ENCODE measurements at places on chromosomes 2 and 18.

DNA sequence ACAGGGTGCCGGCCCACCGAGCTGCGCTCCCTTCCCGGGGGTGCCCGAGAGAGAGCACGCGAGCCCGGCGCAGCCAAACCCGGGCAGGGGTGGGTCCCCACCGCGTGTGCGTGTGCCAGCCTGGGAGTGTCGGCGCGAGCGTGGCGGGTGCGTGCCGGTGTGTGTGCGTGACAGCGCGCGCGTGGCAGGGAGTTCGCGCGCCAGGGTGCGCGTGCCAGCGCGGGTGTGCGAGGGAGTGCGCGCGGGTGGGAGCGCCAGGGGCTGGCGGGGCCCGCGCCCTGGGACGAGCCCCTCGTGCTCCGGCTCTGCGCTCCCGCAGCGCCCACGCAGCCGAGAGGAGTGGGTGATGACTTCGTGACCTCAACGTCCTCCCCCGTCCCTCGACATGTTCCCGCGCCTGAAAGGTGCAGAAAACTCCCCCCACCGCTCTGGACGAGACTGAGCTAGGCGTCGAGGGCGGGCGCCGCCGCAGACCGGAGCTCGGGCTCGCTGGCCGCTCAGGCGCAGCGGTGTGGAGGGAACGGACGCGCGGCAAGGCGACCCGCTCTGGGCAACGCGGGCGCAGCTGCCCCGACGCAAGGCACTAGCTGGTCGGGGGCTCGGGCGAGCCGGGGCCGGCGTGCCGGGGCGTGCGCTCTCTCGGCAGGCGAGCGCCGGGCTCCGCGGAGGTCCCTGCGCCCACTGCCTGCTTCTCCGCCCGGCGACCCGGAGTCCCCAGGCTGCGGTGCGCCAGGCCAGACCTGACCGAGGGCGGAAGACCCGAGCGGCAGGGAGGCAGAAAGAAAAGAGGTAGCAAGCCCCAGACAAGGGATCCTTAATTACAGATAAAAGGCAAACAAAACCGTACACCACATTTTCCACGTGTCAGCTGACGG is 582.8 kb downstream of the ZEB2 start:
- DNase-seq, result peak; percentile 63

DNA sequence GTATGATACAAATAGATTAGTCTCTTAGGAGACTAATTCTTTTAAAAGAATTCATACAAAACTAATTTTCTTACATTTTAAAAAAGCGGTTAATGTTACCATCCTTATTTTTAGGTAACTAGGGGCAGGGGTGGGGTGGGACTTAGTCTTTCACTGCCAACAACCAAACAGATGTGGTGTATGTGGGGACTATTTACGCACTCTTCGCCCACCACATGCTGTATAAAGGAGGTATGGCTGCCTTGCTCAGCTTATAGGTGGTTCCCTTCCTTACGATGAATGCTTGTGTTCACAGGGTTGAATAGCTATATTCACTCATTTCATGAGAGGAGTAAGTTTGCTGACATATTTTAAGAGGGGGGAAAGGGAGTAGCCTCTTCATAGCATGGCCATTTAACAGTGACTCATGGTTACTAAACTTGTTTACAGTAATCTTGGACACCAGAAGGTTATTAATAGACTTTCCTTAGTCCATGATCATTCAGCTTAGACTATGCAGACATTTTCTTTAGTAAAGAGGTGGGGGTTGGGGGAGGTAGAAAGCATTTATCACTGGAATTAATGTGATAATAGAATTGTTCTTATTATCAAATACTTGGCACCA is 61.8 kb downstream of the CAB39 start:
- peak; percentile 95 for DNase-seq

DNA sequence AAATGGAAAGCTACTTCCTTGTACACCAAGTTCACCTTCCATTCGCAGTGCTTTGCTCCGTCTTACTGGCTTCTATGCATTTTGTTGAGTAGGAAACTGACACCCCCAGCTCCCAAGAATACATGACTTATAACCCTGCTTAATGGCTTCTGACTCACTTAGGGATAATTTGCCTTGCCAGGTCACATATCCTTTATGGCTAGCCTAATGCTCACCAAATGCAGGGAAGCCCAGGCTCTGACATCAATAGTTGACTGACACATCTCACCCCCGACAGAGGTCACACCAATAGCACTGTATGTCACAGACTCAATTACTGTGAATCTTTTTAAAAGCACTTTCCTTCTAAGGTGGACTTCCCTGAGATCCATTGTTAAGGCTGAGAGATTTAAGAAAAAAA is 147.2 kb downstream of the DTNA start:
- DNase-seq, result no peak

DNA sequence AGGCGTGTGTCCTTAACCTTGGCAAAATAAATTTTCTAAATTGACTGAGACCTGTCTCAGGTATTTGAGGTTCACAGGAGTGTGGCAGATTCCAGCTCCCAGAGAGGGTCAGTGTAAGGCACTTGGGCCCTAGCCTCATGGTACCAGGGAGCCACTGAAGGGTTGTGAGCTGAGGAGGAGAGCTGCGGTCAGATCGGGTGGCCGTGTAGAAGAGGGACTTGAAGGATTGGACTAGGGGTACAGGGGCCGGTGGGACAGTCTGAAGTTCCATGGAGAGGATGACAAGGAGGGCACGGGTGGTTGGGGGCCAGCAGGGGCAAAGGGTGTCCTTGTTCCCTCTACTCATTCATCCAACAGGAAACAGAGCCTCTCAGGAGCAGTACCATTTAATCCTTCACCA is 327.0 kb upstream of the HS6ST1 start:
- DNase-seq, result no peak

- DNase-seq, result no peak
Observed at GRCh38 chr2:43302961-43303494, 76.6 kb upstream of the ZFP36L2 start.

- DNase-seq, result no peak
Observed at GRCh38 chr2:68855550-68855949, 15.6 kb downstream of the BMP10 start.

- peak; percentile 36 for DNase-seq
Observed at GRCh38 chr2:86703704-86704361, 16.3 kb upstream of the RMND5A start.

DNA sequence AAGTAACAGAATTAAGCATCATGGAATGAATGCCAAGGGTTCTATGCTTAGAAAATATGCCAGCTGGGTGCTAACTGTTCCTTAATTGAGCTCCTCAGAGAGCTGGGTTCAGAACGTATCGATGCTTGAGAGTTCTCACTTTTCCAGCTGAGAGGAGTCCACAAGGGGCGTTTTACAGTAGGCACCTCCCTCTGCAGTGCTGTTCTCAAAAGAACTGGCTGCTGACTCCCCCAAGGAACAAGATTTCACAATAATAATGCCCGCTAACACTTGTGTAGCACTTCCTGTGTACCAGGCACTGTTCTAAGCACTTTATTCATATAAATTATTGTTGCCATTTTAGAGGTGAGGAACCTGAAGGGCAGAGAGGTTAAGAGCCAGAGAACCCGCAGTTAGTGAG is 18.1 kb upstream of the TMEM237 start:
- DNase-seq, result no peak

DNA sequence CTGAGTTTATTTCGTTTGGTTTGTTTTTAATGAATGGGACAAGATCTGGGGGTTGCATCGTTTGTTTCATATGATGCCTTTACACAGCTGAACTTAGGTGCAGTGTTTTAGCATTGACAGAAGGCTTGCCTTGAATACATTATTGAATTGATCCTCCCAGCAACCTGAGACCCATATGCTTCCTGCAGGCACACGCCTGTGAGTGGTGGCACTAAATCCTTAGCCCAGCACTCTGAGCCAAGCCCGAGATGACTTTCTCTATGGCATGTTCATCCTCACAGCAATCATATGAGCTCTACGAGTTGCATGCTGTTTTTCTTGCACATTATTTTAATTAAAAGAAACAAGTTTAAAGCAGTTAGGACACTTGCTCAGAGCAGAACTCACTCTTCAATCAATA is 47.8 kb upstream of the AGAP1 start:
- no peak for DNase-seq

DNA sequence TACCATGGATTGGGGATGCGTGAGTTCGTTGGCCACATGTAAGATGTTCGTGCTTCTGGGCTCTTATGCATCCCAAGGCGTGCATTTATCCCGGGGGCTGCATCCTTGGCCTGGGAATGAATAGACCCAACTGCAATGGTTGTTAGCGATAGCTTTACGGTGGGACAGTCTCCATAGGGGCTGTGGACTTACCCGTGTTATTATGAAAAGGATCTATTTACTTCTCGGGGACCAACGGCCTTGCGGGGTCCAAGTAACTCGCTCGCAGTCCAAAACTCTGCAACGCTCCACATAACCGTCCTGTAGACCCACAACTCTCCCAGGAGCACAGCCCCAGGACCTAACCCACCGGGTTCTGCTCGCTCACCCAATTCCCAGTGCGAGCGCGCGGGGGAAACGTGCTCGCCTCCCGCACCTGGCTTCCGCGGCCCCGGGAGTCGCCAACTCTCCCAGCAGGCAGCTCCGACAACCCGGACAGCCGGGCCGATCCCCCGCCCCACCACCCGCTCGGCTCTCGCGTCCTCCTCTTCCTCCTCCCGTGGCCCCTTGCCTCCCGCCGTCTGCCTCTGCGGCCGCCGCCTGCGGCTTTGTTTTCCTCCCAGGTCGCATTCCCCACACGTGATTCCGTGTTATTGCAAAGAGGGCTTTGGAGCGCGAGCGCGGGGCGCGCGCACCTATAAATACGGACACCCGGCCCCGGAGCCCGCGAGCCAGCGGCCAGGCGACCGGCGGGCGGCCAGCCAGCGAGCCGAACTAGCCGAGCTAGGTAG is at the start of gene CABLES1:
CABLES1 (plus strand) TSS at position 706 of the 770 bp plus-strand sequence. CDS start 278 bp downstream, outside the sequence.
- peak; percentile 50 for DNase-seq

- no peak for DNase-seq
Observed at GRCh38 chr2:218746470-218746795, 35.5 kb upstream of the CYP27A1 start.

- DNase-seq, result no peak
Observed at GRCh38 chr2:176076796-176077195, 7.0 kb downstream of the EVX2 start.

GRCh38 chr2:61460163-61460562 is 10.7 kb downstream of the USP34 start:
- peak; percentile 75 for DNase-seq

DNA sequence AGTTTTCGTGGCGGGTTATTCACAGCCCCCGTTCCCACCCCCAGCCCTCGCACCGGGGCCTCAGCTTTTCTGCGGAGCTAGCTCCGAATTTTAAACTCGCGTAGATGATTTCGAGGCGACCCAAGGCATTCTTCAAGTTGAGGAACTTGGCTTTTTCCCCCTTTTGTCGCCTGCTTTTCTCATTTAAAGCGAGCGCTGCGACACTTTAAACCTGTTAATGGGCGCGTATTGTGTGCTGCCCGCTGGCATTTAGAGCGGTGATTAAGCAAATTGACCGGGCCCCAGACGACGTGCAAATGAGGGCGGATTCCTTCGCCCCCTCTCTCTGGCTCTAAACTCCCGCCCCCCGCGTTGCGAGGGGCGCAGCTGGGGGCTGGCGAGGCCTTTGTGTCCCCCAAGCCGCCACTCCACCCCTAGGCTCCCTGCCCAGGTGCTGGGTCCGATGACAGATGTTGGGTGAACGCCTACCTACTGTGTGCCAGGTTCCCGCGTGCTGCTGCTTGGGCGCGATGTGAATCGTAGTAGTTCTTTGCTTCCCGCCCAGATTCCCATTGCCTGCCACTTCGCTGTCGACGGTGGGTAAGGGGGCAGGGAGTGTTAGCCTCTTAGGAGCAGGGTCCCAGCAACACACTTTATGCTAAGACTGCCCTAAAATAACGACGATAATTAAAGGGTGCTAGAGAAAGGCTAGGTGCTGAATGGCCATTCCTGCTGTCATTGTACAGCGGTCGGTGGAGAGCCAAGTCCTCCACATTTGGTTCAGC is 1.9 kb downstream of the TCF7L1 start:
- DNase-seq, result no peak

- no peak for DNase-seq
Observed at GRCh38 chr18:52694804-52695203, 354.8 kb downstream of the DCC start.

- DNase-seq, result no peak
Observed at GRCh38 chr2:99200076-99200800, 19.3 kb downstream of the MRPL30 start.

- DNase-seq, result no peak
Observed at GRCh38 chr2:105782123-105782522, 37.4 kb downstream of the NCK2 start.

GRCh38 chr18:9058406-9058805 is 44.1 kb upstream of the NDUFV2 start:
- no peak for DNase-seq

GRCh38 chr2:28610583-28611201 is 114.8 kb downstream of the PLB1 start:
- peak; percentile 89 for DNase-seq

DNA sequence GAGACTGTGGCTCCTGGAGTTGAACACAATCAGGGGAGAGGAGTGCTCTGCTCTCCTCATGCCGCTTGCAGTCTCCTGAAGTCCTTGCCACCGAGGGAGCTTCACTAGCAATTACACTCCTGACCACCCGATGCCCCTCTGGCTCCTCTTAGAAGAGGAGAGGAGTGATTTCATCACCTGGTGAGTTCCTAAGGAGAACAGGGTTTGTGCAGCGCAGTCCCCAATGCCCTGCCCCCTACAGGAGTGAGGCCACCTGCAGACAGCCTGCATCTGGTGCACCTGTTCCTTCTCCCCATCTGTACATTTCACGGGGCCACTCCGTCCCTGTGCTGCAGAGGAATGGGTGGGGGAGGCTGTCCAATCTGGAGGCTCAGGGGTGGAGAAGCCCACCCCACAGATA is 267.2 kb downstream of the HRH4 start:
- no peak for DNase-seq

DNA sequence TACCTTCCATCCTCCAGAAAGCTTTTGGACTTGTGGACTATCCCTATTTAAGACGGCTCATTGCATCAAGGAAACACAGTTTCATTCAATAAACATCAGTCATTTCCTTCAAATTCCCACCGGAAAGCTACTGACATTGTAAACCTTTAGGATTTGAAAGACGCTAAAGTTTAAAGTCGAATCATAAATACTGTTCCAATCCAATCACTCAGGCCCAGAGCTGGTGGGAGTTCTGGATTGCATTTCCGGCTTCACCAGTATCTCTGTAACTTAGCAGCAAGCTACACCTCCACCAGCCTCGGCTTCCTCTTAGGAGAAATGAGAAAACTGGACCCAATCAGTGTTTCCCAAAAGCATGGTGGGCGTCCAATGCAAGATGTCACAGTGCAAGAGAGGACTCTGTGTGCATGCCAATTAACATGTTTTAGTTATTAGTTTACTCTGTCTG is 1.6 kb downstream of the WDFY1 start:
- DNase-seq, result peak; percentile 67

GRCh38 chr18:24488824-24489493 is 28.5 kb downstream of the HRH4 start:
- DNase-seq, result peak; percentile 17

DNA sequence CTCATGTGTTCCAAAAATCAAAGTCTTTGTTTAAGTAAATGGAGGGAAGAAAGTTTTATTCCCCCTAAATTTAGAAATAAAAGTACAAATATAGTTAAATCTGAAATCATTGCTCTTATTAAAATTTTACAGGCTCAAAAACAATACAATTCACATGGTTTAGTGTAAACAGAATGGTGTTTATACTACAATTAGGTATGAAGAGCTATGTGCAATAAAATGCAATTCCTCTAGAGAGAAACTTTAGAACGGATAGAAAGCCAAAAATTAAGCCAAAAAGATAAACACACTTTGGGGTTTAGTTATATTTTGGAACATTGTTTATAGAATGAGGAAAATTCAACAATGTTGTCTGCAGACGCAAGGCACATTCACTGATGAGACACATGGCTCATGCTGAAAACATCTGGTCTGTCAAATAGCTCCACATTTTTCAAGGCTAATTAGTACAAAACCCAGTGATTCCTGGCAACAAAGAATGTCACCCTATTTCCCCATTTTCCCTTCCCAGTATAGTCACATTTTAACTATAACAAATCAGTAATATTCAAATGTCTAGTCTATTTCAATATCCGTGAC is 103.3 kb downstream of the EXOC6B start:
- DNase-seq, result peak; percentile 61
